Stimulated activated CD8-positive, alpha-beta memory T cell treated with anti-CD3 and anti-CD28 coated beads, Interleukin-12 subunit alpha, Interleukin-12 subunit beta, amount 100 ng/mL, for 1 hour (primary cell): ENCODE measurements at places on chromosomes 5 and 9.
A peak's percentile ranks its signal among the peaks of the same experiment; 100 is the strongest.

DNA sequence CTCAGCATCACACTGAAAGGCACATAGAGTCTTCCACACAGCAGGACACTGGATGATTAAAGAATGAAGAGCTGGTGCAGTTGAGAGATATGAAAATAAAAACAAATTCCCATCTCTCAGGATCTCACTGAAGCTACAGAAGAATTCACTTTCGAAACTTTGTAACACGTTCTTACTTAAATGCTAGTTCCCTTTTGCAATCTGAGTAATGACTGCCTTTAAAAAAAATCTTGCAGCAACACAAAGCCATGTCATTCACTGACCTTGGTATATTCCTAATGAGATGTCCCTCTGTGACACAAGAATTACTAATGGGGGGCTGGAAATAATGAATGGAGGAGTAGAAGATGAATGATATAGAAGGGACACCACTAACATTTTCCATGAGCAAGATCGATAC, 201.8 kb downstream of the GLIS3 start:
- DNase-seq: no peak

- DNase-seq: no peak
Observed at GRCh38 chr9:18237776-18238175, 236.2 kb upstream of the ADAMTSL1 start.

GRCh38 chr5:159987031-159987674, 21.8 kb upstream of the TTC1 start:
- DNase-seq: peak; percentile 57

GRCh38 chr5:133552925-133553525, 59.3 kb downstream of the FSTL4 start:
- peak; percentile 5 for DNase-seq

DNA sequence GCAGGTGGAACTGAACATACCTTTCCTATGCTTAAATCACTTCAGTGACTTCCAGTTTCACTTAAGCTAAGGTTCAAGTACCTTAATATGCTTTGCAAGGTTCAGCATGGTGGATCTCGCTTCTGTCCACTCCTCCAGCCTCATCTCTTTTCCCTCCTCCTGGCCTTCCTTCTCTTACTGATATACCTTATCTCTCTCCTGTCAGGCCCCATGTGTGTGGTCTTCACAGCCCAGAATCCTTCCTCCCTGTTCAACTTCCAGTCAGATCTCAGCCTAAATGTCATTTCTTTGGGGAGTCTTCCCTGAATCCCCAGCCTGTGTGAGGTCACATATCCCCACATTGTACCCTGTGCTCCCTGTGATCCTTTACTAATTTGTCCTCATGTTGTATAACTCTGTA, 87.7 kb downstream of the ANGPTL2 start:
- no peak for DNase-seq

DNA sequence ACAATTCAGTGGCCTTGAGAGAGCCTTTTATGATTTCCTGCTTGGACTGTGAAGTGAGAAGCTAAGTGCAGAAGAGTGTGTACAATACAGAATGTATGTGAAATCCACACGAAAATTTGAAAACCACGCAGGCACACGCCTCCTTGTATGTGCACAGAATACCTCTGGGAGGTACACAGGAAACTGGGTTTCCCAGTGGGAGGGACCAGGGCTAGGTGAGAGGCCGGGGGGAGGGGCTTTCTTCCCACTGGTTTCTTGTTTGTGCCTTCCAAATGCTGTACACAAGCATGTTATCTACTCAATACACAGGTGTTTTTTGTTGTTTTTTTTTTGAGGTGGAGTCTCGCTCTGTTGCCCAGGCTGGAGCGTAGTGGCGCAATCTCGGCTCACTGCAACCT, 16.1 kb downstream of the C9orf50 start:
- no peak for DNase-seq

DNA sequence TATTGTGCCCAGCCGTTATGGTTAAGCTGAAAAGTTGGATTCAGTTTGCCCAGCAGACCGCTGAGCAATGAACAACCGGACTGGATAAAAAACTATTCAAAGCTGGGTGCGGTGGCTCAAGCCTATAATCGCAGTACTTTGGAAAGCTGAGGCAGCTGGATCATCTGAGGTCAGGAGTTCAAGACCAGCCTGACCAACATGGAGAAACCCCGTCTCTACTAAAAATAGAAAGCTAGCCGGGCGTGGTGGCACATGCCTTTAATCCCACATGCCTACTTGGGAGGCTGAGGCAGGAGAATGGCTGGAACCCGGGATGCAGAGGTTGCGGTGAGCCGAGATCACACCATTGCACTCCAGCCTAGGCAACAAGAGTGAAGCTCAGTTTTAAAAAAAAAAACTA, 318.4 kb downstream of the RAB3C start:
- no peak for DNase-seq

GRCh38 chr5:139696894-139697658, 48.9 kb downstream of the CXXC5 start:
- no peak for DNase-seq

GRCh38 chr5:2861605-2862004, 110.1 kb upstream of the IRX2 start:
- DNase-seq: no peak

DNA sequence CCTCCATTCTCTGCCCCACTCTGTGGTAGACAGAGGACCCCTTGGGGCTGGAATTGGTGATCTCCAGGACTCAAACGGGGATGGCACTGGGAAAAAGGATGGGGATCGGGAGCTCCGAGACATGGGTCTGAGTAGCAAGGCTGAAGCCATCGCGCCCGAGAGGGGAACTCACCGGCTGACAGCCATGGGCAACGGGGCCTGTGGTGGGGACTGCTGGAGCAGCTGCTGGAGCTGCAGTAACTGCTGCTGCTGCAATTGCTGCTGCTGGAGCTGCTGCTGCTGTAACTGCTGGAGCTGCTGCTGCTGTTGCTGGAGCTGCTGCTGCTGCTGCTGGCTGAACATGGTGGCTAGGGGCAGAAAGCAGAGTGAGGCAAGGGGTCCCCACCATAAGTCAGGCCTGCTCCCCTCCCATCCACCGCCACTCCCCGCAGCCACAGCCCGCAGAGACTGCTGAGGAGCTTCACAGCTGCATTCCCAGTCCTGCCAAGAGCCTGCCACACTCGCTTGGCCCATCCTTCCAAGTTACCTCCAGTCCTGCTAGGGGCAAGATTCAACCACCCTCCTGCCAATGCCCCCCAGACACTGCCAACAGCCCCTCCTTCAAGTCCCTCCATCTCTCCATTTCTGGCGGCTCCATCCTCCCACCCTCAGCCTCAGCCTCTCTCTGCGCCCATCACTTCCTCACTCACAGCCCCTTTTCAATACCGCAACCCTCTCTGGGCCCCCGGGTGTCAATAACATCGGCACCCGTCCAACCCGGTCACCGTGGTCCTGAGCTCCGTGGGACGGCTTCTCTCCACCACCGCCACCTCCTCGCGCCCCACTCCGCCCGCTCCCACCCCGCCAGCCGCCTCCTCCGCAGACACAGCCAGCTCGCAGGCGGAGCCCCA, 611 bp downstream of the CIZ1 start:
- peak; percentile 16 for DNase-seq

DNA sequence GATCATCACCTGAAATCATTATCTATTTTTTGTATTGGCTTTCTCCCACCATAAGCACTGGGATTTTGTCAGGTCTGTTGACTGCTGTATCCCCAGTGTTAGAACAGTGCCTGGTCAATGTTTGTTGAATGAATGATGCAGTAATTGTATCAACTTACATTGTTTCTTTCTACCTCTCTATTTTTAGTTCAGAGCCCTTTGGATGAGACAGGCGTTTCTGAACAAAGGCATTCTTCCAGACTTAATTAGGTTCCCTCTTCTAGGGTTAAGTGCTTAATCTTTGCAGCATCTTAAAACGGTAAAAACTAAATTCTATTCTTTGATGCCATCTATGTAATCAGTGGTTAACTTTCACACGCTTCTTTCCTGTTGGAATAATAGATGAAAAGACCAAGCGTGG, 26.3 kb downstream of the SLC44A1 start:
- no peak for DNase-seq

DNA sequence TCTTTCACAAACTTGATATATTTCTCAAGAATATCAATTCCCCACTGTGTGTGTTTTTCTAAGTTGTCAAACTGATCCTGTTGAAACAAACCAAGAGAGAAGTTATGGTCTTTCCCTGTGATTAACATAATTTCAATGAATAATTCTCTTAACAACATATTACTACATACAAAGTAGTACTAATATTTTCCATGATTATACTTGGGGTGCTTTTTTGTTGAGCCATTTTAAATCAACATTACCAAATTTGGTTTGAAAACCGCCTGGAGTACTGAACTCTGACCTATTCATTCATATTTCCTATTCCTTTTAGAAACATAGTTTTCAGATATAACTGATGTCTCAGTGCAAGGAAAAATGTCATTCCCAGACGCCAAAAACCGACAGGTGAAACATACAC, 48.1 kb downstream of the FNBP1 start:
- DNase-seq: no peak

DNA sequence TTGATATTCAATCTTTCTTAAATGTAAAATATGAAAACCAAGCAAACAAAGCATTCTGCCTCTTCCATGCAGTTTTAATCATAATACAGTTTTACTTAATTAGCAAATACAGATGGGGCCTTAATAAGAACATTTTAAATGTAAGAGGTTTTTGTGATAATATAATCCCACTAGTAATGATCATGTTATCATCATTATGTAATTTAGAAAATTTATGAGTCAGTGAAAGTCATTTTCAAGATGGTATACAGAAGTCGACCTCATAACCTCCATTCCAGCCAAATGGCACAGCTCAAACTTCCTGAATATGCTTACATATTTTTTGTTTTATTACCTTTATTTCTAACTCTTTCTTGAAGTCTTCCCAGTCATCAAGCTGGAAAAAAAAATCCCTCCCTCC, 102.2 kb upstream of the GNA14 start:
- no peak for DNase-seq

GRCh38 chr5:8906303-8906967, 639.4 kb downstream of the SEMA5A start:
- no peak for DNase-seq

GRCh38 chr5:31886206-31886605, 247.3 kb downstream of the PDZD2 start:
- no peak for DNase-seq

GRCh38 chr5:57863661-57864060, 381.1 kb upstream of the ACTBL2 start:
- no peak for DNase-seq

DNA sequence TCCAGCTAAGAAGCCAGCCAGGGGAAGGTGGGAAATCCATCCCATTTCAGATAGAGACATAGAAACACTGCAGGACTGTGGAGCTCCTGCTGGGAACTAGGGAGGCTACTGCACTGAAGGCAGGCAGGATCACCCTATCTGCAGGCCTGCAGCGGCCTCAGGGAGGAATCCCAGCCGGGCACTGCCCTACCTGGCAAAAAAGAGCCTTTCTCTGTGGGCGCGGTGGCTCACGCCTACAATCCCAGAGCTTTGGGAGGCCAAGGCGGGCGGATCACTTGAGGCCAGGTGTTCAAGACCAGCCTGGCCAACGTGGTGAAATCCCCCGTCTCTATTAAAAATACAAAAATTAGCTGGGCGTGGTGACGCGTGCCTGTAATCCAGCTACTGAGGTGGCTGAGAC, 71.4 kb upstream of the PHYKPL start:
- no peak for DNase-seq

GRCh38 chr5:174259696-174260420, 214.4 kb downstream of the NSG2 start:
- no peak for DNase-seq

- no peak for DNase-seq
Observed at GRCh38 chr9:121393318-121393717, 23.3 kb upstream of the STOM start.

DNA sequence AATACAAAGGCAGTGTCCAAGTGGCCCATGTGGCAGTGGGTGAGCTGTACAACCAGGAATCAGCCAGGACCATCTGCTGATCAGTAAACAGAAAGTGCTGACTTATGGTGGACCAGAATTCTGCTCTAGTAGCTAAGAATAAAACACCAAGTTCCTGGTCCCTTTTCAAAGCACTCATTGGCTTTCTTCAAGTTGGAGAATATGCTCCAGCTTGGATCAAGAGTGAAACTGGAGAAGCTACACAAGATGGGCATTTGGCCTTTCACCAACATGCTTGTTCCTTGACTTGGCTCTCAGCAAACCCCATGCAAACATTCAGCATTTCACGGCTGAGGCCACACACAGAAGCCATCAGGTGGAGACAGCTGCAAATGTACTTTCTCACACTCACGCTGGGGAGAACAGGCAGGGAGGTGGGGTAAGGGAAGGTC, 32.1 kb downstream of the MARCHF3 start:
- no peak for DNase-seq

- DNase-seq: no peak
Observed at GRCh38 chr5:109426075-109426474, 16.3 kb upstream of the PJA2 start.

DNA sequence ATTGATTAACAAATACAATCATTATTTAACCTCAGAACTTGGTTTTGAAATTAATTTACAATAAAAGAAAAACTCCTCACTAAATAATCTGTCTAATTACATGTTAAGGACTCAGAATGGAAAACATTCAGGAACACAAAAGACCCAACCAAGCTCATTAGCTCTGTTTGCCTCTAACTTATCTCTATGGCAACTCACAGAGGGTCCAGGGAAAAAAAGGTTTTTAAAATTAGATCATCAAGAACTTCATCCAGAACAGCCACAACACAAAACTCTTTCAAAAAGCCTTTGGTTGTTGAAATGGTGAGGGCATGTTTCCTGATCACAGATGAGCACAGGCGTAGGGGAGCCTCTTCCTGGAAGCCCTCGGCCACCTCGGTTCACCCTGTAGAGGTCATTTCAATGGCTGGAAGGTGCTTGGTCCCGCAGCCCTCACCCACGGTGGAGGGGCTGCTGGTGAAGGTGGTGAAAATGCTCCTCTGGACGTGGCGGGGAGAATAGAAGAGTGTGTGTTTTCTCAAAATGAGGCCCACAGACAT, 17.2 kb upstream of the TCF7 start:
- DNase-seq: no peak

GRCh38 chr9:33140401-33141360, 26.5 kb downstream of the B4GALT1 start:
- no peak for DNase-seq

- no peak for DNase-seq
Observed at GRCh38 chr5:169785771-169786618, 148.9 kb downstream of the DOCK2 start.

DNA sequence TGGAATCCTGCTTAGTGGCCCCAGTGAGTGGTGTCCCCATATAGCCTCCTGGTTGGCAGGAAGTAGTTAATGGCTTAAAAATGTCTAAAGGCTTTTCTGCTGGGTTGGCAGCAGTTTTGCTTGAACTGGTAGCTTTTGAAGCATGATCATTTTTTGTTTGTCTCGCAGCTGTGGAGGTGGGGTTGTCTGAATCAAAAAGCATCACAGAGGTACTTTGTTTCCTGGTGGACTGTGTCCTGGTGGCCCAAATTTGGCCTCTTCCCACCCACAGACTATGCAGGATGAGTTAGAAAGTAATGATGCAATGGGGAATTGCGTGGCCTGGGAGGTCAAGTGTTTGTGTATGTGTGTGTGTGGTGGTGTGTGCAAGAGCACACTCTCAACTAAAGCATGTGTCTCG, 322.7 kb downstream of the ARHGEF28 start:
- DNase-seq: no peak
